ENCODE measurements at places on chromosomes 5 and 9.

DNA sequence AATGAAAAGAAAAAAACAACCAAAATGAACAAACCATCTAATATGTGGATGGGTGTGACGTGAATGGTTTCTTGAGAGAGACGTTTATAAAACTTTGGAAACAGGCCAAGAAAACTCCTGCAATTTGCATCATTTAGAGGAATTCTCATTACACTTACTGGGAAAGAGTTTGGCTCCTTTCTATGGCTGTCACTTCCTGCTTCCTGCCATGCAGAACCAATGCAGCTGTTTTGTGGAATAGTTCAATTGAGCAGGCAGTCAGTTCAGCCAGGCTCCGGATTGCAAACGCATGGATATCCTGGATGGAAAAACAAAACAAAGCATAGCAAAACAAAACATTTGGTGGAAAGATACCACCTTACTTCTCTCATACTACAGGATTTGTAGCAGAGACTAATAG is 36.6 kb downstream of the FAM114A2 start:
- peak; percentile 45 for DNase-seq

- no peak for DNase-seq
Observed at GRCh38 chr5:147567917-147568598, 58.2 kb upstream of the DPYSL3 start.

DNA sequence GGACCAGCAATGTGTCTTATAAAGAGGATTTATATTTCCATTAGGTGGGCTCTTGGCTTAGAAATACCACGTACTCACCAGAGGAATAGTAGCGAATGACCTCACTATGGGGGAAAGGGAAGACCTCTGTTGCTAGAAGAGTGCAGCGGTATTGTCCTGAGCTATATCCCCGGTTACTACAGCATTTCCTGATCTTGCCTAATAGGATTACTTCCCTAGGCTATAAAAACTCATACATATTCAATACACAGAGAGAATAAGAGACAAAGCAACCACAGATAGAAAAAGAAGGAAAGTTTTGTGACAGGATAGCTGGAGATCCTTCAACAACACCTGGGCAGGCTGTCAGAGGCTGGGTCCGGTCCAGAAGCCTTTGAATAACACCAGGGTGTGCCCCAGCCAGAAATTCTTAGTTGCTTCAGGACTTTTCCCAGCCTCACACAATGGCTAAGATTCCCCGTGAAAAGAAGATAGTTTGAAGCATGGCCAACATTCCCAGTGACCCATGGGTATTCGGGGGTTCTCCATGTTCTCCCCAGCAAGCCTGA is 85.4 kb downstream of the TRIM36 start:
- DNase-seq: no peak

- DNase-seq: peak; percentile 72
Observed at GRCh38 chr5:171907725-171908343, 98.6 kb downstream of the FBXW11 start.

DNA sequence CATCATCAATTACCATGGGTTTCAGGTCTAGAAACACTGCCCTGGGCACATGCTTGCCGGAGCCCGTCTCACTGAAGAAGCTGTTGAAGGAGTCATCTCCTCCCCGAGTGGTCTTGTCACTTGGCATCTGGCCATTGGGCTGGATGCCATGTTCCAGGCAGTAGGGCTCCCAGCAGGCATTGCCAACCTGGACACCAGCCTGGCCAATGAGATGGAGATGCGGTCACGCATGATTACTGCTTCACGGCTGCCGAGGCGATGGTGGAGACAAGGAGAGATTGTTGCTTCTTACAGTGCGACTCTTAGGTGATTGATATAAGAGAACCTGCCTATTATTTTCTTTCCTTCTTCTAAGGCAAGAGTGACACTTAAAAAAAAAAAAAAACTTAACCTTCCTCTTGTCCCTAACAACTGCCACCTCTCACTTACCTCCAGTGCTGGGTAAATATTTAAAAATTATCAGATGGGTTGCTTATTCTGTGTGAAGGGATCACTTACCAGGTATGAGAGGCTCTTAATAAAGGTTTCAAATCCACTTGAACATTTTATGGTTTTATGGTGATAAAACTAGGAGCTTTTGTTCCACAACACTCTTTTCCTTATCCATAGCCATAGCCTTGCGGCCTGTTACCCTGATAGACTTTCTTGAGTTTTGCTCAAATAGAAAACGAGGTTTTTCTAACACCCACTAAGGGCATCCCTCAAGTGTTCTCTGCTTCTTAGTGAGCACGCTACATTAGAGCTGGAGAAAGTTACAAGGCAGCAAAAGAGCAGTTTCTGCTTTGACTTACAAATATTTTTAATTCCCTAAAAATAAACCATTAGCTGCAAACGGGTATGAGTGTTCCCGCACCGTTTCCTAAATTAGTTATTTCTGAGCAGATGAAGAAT is 41.2 kb downstream of the NIM1K start:
- no peak for DNase-seq

DNA sequence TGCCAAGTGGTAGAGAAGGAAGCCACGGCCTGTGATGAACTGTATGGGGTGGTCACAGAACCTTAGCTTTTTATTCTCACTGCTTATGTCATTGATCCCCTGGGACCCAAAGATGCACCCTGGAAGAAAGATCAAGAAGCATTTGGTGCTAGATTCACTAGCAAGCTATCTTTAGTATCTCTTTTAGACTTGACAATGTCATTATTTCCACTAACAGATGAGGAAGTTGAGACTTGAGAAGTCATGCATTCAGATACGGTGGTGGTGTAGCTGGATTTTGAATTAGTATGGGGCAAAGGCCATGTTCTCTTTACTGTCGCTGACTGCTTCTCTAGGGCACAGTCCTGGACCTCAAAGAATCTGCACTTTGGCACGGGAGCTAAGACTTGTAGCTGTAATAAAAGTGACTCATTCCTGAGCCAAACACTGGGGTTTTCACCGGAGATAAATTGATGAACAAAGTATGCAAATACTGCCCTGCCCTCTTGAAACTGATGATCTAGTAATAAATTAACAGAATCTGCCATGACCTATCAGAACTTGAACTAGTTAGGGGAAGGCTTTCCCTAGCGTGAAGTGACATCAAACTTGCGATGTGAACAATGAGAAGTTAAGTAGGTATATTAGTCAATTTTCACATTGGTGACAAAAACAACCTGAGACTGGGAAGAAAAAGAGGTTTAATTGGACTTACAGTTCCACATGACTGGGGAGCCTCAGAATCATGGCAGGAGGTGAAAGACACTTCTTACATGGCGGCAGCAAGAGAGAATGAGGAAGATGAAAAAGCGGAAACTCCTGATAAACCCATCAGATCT is 5.4 kb downstream of the GDA start:
- no peak for DNase-seq

DNA sequence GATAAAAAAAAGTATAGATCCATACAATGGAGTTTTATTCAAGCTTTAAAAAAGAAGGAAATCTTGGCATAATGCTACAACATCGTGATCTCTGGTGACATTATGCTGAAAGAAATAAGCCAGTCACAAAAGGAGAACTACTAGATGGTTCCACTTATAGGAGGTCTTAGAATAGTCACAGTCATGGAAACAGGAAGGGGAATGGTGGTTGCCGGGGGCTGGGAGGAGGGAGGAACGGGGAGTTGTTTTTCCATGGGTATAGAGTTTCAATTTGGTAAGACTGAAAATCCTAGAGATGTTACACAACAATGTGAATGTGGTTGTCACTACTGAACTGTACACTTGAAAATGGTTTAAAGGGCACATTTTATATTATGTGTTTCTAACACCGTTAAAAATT is 94.5 kb downstream of the CFAP90 start:
- peak; percentile 6 for DNase-seq

DNA sequence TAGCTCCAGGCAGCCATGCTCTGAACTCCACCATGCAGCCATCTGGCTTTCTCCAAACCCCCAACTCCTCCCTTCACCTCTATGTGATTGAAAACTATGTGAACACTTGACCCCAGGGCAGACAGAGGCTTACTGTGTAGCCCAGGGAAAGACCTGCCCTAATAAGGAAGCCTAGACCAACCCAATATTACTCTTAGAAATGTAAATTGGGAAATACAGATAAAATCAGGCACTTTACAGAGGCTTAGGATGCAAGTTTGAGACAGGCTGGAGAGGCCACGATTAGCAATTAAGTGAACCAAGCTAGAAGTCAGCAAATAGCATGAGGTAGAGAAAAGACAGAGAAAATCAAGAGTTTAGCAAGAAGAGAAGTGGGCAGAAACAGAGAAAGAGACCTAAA is 141.7 kb upstream of the ABCA1 start:
- DNase-seq: no peak

GRCh38 chr9:85610074-85610860 is 131.5 kb downstream of the AGTPBP1 start:
- peak; percentile 79 for DNase-seq

DNA sequence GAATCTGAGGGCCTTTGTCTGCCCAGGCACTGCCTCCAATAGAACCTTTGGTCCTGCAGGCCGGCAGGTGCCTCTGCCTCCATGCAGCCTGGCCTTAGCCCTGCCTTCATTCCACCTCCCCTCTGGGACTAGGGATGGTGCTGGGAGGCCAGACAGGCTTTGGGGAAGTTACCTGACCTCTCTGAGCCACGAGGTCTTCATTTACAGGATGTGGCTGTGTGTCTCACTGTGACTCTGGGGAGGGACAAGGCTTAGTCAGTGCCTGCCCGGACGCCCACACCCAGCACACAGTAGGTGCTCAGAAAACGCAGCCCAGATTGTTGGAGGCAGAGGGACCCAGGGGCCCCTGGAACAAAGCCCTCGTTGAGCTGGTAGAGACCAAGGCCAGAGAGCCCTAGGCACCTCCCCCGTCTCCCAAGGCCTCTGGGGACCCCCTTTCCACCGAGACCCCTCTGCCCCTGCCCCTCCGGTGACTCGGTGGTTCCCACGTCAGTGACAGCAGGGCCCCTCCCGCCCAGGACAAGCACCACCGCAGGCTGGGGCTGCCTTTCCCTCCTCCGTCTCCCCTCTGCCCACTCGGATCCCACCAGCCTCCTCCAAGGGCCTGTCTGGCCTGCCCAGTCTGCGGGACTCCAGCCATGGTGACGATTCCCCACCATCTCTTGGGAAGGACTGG is 46.9 kb upstream of the EGFL7 start:
- no peak for DNase-seq

- no peak for DNase-seq
Observed at GRCh38 chr5:58454025-58454424, 5.9 kb downstream of the PLK2 start.

GRCh38 chr9:136088481-136088938 is 6.6 kb downstream of the NACC2 start:
- no peak for DNase-seq

DNA sequence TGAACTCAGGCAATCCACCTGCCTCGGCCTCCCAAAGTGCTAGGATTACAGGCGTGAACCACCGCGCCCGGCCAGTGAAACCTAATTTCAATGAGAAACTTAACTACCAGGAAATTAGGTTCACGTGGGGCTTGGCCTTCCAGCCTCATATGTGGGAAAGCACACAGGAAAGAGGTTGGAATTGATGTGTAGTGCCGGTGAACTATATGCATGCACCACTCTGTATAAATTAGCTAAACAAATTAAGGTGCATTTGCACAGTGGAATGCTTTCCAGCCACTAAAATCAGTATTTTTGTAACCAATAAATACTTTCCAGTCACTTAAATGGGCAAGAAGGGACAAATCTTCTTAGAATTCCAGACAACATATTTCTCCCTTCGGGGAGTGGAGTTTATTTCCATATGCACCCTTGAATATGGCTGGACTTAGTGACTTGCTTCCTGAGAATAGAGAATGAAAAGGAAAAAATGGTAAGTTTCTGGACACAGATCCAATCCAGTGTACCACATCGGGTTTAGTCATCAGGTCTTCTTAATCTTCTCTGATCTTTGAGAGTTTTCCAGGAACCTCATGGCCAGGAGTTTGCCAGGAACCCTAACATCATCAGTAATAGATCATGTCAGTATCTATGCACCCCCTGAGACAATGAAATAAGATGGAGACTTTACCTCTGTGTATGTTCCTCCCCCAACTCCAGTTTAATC is 24.9 kb downstream of the ATOX1 start:
- DNase-seq: no peak

GRCh38 chr9:136119061-136119882 is 597 bp upstream of the TMEM250 start:
- no peak for DNase-seq

GRCh38 chr5:176447591-176447977 is 601 bp upstream of the FAF2 start:
- DNase-seq: no peak

GRCh38 chr9:110183208-110184145 is 24.5 kb downstream of the C9orf152 start:
- peak; percentile 62 for DNase-seq

DNA sequence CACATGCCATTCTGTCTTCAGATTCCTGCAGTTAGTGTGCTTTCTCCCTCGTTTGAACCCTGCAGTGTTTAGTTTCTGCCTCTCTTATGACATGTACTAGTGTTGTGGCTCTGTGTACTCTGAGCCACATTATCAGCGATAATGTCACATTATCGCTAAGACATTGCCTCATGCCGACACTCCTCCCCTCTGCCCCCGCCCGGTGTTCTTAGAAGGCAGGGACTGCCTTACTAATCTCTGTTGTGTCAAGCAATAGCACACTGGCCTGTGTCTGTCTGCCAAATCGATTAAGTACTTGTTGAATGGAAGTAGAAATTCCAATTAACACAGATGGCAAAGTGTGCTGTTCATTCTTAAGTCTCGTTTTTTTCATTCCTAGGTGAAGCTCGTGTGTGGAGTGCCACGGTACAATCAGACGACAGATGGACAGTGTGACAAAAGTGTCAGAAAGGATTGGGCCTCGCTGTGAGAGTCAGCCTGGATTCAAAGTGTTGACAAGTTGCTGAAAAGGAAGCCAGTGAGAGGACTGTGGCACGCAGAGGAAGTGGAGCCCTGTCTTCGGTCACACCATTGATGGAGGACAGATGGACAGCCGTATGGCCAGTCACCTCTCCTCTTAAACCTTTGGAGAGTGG is 10.5 kb downstream of the PIK3R1 start:
- no peak for DNase-seq

GRCh38 chr5:159858871-159859270 is 57.4 kb upstream of the ADRA1B start:
- DNase-seq: no peak
